ENCODE measurements at places on chromosomes 11 and 22.

GRCh38 chr11:129208863-129209262 lies 16.7 kb upstream of the ARHGAP32 start:
- peak; percentile 45 for DNase-seq

- DNase-seq, result peak; percentile 29
Observed at GRCh38 chr11:125165111-125165842, 726 bp downstream of the PKNOX2 start.

DNA sequence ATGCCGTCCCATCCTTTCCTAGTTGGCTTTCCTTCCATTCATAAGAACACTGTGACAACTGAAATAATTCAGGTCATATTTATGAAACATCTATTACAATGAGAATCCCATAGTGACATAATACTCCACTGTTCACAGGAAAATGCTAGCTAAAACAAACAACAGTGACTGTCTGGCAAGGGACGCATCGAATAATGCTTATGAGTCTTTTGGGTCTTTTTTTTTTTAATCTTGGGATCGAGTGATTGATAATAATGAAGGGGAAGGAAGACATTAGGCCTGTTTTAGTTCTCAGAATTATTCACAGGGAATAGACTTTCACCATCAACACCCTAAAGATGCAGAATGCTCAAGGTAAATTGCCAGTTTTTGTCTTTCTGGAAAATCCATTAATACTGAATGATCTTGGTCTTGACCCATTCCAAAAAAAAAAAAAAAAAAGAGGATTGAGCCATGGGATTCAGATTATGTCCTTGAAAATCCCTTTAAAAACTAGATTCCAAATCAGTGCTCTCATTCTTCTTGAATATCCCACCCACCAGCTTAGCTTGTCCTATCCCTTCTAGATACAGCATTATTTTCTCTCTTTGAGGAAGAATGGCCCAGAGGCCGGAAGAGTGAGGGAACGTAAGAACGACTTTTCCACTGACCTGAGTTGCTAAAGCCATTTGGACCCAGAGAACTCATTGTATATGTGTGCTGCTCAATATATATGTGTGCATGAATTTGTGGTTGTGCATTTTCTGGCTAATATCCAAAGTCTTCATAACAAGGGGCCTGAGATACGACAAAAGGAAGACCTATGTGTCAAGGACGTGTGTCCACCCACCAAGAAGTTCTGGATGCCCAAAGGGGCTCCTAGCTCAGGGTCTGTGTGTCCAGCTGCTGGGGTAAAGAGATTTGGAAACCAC lies 35.2 kb upstream of the CREB3L1 start:
- no peak for DNase-seq

GRCh38 chr22:46763051-46763705 lies 728 bp downstream of the TBC1D22A start:
- no peak for DNase-seq

DNA sequence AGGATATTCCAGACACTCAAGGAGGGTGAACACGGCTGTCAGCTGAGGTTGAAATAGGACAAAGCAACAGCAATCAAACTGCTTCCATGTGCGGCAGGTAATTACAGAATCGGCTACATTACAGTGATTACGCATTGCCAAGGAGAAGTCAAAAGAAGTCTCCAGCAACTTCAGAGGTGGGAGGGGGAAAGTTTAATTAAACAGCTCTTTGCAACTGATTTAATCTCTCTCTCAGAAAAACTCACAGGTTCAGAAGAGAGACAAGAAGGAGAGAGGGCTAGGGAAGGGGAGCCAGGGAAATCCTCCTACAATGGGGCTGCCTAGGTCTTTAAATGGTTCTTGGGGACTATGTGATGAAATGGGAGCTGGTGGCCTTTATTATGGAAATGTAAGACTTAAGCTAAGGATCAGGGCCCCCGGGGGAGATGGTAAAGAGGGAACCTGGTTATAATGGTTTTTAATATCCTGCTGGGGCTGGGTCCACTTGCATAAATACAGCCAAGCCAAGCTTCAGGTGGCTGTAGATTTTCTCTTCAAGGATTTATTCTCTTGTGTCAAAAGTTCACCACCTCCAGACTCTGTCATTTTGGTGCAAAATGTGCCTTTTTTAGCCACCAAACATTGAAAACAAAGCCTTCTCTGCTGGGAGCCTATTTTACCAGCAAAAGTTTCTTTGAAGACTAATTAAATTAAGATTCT lies 354.7 kb upstream of the NARS2 start:
- no peak for DNase-seq

Measured in astrocyte (in vitro differentiated cells and primary cell).